ENCODE measurements at places on chromosomes 4 and X. TPM values are rescaled to one million over a fixed set of nuclear protein-coding genes. Genes with fewer than 3 reads are reported as not detected.

Gene SERTM2
- 3.7 TPM for total RNA-seq

Gene RTL3
- total RNA-seq: not detected

Gene NLGN3
- total RNA-seq: 3.5 TPM

Gene F11
- not detected for total RNA-seq

Gene FGF16
- total RNA-seq: not detected

Gene NOX1
- not detected for total RNA-seq

Gene IQSEC2
- 22.2 TPM for total RNA-seq

GRCh38 chrX:118252967-118253366 is 92.9 kb upstream of the WDR44 start:
- peaks cover 2% of the 10 kb centered on the region for H3K27me3 ChIP-seq
- H3K27ac ChIP-seq: no peak overlapping the region
- peaks cover 6% of the 10 kb centered on the region for H3K4me1 ChIP-seq

DNA sequence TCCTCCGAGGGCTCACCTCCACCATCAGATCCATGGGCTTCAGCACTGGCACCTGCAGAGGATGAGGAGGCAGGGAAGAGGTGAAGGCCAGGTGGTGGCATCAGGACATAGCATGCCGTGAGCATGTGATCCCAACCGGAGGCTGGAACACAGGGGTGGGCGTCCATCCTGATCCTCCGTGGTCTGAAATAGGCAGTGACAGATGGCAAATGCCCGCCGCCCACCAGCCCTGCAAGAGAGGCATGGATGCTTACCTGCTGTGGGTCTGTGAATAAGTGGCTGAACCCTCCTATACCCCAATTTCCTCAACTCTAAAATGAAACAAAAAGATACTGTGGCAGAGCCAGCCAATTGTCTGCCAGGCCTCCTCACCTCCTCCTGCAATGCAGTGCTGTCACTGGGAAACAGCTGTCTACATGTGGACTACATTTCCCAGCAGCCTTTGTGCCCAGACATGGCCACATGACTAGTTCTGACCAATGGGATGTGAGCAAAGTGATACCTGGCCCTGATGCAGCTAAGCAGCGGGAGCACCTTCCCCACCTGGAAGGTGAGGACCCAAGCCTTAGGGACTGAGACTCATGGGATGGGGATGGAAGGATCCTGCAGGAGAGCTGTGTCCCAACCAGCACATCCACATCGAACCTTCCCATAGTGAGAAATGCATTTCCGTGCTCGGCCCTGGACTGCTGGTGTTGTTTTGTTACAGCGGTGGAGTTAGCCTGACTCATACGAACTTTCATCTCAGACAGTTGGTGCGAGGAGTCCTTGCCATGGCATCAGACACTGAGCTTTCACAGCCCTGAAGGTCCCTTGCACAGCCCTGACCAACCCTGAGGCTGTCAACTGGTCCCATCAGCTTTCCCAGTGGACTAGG is 99.5 kb downstream of the PPP2R2C start:
- DNase-seq: no peak
- peaks cover 33% of the 10 kb centered on the region for H3K27me3 ChIP-seq
- H3K27ac ChIP-seq: no peak overlapping the region
- no peaks in the 10 kb centered on the region for H3K4me1 ChIP-seq
- no peaks in the 10 kb centered on the region for H3K36me3 ChIP-seq
- H3K4me3 ChIP-seq: no peak overlapping the region

GRCh38 chr4:169164669-169165415 is 105.9 kb downstream of the SH3RF1 start:
- H3K4me3 ChIP-seq: no peak overlapping the region
- H3K27me3 ChIP-seq: no peaks in the 10 kb centered on the region
- no peak for DNase-seq
- H3K36me3 ChIP-seq: peaks cover 2% of the 10 kb centered on the region
- peaks cover 36% of the 10 kb centered on the region for H3K4me1 ChIP-seq
- no peak overlapping the region for H3K27ac ChIP-seq

DNA sequence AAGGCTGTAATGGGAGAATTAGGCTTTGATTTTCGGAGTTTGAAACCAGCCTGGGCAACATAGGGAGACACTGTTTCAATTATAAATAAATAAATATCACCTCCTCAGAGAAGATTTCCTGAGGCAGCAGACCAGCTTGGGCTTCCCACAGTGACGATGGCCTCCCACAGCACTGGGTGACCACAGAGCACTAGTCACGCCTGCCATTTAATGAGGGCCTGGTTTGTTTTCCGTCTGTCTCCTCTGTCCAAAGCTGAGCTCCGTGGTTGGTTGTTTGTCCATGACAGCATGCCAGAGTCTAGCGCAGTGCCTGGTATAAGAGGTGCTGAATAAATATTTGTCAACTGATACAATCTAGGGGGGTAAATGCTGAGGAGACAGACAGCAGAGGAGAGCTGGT is 10.4 kb upstream of the PDGFRA start:
- H3K36me3 ChIP-seq: no peaks in the 10 kb centered on the region
- DNase-seq: no peak
- H3K4me3 ChIP-seq: no peak overlapping the region
- peaks cover 18% of the 10 kb centered on the region for H3K4me1 ChIP-seq
- no peak overlapping the region for H3K27ac ChIP-seq

- H3K4me1 ChIP-seq: peaks cover 9% of the 10 kb centered on the region
- DNase-seq: peak; percentile 55
- H3K27me3 ChIP-seq: no peaks in the 10 kb centered on the region
- H3K4me3 ChIP-seq: peak within 1 kb of the TSS; percentile 95
- peaks cover under 1% of the 10 kb centered on the region for H3K36me3 ChIP-seq
- H3K27ac ChIP-seq: peak within 1 kb of the TSS; percentile 100
Observed at GRCh38 chrX:84501798-84502628, at the start of gene HDX. Gene HDX, minus strand, starts transcription at chrX:84502453. Its CDS starts 27,056 bp downstream, at chrX:84475397.

- no peak for DNase-seq
- no peak overlapping the region for H3K27ac ChIP-seq
- H3K4me3 ChIP-seq: no peak overlapping the region
- peaks cover 3% of the 10 kb centered on the region for H3K4me1 ChIP-seq
Observed at GRCh38 chrX:53022381-53022780, 26.2 kb upstream of the GPR173 start.

GRCh38 chr4:15695240-15695699 is 7.6 kb upstream of the BST1 start:
- no peak for DNase-seq
- peaks cover 4% of the 10 kb centered on the region for H3K36me3 ChIP-seq
- H3K27me3 ChIP-seq: no peaks in the 10 kb centered on the region
- H3K4me3 ChIP-seq: no peak overlapping the region

- H3K27me3 ChIP-seq: no peaks in the 10 kb centered on the region
- H3K27ac ChIP-seq: no peak overlapping the region
- no peak overlapping the region for H3K4me3 ChIP-seq
Observed at GRCh38 chrX:13076176-13076961, 31.9 kb upstream of the FAM9C start.

GRCh38 chr4:88573276-88573980 is 18.9 kb upstream of the HERC3 start:
- peaks cover 19% of the 10 kb centered on the region for H3K4me1 ChIP-seq
- DNase-seq: no peak
- peak overlapping the region; percentile 37 for H3K27ac ChIP-seq
- H3K4me3 ChIP-seq: no peak overlapping the region

DNA sequence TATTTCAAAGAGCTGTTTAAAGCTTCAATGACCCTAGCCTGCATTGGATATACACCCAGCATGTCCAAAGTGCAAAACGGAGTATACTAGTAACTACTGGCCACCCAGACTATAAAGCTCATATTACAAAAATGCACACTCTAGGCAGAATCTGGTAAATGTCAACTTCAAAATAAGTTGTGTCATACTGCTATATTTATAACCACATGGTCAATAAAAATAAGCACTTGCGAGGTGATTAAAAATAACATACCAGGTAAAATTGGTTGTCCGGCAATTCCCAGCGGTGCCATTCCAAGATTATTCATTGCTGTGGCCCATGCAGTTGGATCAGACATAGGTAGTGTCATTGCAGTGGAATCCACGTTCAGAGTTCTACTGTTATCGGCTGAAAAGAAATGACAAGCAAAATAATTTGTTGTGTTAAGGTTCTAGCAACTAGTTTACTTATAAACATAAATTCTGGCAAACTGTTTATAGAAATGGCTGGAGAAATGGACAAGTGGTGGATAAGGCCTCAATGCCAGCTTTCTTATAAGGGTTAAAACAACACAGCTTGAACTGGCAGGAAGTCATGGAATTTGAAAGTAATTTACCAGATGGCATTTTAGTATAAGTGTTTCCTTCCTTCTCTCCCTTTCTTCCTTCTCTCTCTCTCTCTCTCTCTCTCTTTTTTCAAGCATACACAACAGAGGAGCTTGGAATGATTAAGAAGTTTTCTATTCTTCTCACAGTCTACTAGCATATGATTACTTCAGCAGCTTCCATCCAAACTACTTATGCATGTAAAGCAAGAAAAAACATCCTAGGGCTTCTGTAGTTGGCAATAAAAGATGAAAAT is 199.9 kb downstream of the ENOX2 start:
- no peak for DNase-seq
- H3K36me3 ChIP-seq: no peaks in the 10 kb centered on the region
- no peak overlapping the region for H3K27ac ChIP-seq

- peaks cover 21% of the 10 kb centered on the region for H3K27me3 ChIP-seq
- H3K4me3 ChIP-seq: peak overlapping the region; percentile 52
- no peaks in the 10 kb centered on the region for H3K36me3 ChIP-seq
- no peak overlapping the region for H3K27ac ChIP-seq
- DNase-seq: no peak
Observed at GRCh38 chr4:972651-973424, 531 bp downstream of the DGKQ start.

Data from mesothelial cell of epicardium (in vitro differentiated cells).